ENCODE measurements at places on chromosomes 2 and 18.

DNA sequence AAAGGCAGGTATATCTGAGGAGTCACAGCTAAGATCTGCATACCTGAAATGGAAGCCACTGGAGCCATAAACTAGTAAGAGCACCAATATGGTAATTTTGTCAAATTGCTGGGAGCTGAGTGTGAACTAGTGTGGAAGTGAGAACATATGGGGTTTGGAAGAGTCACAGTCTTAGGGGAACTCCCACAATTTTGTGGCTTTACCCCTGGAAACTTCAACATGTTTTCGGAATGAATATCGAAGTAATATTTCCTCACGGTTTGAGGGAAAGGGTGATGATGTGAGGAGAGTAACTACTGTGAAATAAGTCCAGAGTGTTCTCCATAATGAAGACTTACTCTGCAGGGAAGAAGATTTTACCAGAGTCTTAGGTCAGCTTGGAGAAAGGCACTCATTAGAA is 565.9 kb downstream of the RIT2 start:
- no peak for DNase-seq

GRCh38 chr2:241612156-241613016 is 24.6 kb downstream of the THAP4 start:
- DNase-seq: no peak

DNA sequence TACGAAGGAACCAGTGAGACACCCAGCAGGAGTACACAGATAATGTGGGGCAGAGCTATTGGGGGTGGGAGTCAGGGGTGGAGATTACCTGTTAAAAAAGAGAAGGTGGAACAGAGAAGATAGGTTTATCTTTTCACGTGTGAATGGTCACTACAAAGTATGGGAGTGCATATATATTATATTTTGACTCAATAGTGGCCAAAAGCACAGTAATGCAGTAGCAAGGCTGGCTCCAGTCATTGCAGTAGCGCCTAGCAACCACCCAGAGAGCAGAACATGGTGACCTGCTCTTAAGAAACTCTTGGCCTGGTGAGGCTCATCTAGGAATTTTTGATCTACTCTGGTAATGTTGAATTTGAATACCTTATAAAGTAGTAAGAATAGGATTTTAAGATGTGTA is 1.0 kb downstream of the IMPACT start:
- DNase-seq: no peak

GRCh38 chr2:236642125-236642524 is 72.5 kb downstream of the ACKR3 start:
- no peak for DNase-seq

GRCh38 chr2:45167920-45168629 is 158.8 kb upstream of the SIX2 start:
- no peak for DNase-seq

- no peak for DNase-seq
These were observed 124.9 kb downstream of the B3GNT2 start for GRCh38 chr2:62320657-62321357.

GRCh38 chr2:170086751-170087412 is 91.1 kb upstream of the MYO3B start:
- DNase-seq: no peak

- no peak for DNase-seq
These were observed 8.7 kb downstream of the NCK2 start for GRCh38 chr2:105753380-105753779.

- DNase-seq: no peak
These were observed 114.6 kb downstream of the ACVR1 start for GRCh38 chr2:157761520-157761919.

GRCh38 chr2:84494070-84494469 is 22.2 kb upstream of the DNAH6 start:
- DNase-seq: no peak

Measured in midbrain (tissue), 1 donor.